T-helper 17 cell (primary cell): ENCODE measurements at places on chromosomes 5 and 9.

- DNase-seq = no peak
Measured at GRCh38 chr5:175809531-175810121, 61.8 kb upstream of the CPLX2 start.

- DNase-seq = no peak
Measured at GRCh38 chr5:158022837-158023236, 163.9 kb upstream of the CLINT1 start.

- DNase-seq = no peak
Measured at GRCh38 chr5:40689438-40689837, 9.7 kb downstream of the PTGER4 start.

DNA sequence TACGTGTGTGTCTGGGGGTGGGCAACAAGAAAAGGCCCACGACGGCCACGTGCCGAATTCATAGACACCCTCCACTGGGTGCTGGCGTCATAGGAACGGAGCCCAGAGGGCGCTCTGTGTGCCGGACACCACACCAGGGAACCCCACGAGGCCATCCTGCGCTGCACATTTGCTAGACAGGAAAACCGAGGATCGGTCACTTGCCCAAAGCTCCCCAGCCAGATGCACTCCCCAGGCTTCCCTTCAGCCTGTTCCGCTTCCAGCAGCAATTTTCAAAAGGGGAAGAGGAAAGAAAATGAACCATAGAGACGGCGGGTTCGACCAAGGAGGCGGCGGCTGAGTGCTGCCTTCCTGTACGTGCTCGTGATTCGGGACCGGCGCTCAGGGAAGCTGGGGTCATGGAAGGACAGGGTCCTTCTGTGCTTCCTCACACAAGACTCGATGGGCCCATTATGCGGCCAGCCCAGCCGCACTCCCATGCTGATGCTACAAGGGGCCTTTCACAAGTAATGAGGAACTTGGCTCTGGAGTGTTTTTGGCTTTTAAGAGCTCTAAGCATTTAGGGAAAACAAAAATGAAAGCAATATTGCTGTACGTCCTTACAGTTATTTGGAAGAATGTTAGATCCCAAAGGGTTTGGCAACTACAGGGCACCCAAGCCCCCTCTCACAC is 124.6 kb upstream of the SARDH start:
- no peak for DNase-seq

DNA sequence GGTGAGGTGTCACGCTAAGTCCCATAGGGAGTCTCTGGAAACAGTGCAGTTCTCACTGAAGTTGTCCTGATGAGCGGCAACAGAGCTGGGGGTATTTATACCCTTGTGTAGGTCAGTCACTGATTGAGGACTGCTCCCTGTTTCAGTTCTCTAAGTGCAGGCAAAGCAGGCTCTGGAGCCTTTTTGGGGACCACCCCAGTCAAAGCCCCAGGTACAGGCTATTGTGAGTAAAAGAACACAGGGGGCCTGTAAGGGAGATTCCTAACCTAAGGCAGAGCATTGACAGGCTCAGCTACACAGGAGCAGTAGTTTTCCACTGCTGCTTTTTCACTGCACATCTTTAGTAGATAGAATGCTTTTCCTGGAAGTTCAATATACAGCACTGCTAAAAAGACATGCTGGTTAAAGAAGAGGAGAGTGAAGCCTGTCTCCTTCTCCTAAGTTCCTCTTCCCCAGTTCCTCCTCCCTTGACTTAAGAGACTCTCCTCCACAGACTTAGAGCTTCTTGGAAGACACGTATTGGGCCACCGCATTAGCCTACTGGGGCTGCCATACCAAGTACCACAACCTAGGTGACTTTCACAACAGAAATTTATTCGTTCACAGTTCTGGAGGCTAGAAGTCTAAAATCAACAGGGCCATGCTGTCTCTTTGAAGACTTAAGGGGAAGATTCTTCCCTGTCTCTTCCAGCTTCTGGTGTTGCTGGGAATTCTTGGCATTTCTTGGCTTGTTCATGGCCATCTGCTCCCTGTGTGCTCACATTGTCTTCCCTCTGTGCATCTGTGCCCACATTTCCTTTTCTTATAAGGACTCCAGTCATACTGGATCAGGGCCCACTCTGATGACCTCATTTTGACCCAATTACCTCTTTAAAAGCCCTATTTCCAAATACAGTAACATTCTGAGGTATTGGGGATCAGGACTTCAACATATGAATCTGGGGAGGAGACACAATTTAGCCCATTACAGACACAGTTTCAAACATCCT is 221.0 kb downstream of the ESM1 start:
- DNase-seq = no peak

- no peak for DNase-seq
Measured at GRCh38 chr5:156380848-156381247, 53.9 kb downstream of the SGCD start.

- no peak for DNase-seq
Measured at GRCh38 chr9:14251154-14252071, 62.5 kb downstream of the NFIB start.

DNA sequence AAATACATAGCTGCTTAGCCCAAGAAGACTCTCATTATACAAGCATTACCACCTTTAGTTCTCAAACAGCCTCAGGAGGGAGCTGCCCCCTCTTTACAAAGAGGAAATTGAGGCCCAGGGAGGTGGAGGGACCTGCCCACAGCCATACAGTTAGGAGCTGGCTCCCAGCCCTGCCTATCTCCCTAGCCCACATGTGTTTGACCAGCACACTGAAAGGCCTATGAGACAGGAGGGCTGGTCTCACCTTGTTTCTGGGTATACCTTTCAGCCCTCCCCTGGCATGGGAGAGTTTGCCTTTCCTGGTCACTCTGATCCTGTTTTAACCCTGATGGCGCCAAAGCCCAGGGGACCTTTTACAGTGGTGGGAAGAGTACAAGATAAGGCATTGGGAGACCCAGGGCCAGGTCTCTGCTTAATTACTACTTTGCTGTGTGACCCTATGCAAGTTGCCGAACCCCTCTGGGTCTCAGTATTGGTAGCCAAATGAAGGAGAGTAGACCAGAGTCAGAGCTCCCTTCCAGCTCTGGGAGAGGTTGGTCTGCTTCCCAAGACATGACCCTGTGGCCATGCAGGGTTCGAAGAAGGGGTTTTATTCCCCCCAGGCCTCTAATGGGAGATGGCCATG is 60.9 kb upstream of the RPL26L1 start:
- DNase-seq = no peak

- DNase-seq = no peak
Measured at GRCh38 chr5:177361418-177362291, 3.9 kb downstream of the RGS14 start.
